ENCODE measurements at places on chromosomes 5 and 9.

DNA sequence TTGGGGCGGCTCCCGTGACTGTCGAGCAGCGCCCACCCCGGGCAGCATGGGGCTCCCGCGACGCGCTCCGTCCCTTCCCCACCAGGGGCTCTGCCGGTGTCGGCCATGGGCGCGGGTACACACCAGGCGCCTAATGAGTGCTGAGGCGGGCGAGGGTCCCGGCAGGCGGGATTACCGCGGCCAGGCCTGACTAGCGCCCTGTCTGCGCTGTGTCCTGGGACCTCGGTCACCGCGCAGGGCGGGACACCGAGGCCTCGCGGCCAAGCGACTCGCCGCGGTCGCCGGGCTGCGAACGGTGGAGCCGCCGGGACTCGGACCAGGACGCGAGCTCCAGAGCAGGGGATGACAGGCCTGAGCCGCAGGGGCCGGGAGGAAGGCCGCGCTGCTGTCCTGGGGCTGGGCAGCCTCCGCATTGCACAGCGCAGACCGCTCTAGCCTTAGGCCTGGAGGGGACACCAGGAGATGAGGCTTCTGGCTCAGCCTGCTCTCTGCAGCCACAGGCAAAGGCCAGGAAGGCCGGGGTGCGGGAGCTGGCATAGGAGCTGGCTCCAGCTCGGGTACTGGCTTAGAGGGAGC is 14.1 kb downstream of the LCN10 start:
- no peak for DNase-seq

- no peak for DNase-seq
These were observed 21.8 kb downstream of the FYB1 start for GRCh38 chr5:39197556-39197955.

DNA sequence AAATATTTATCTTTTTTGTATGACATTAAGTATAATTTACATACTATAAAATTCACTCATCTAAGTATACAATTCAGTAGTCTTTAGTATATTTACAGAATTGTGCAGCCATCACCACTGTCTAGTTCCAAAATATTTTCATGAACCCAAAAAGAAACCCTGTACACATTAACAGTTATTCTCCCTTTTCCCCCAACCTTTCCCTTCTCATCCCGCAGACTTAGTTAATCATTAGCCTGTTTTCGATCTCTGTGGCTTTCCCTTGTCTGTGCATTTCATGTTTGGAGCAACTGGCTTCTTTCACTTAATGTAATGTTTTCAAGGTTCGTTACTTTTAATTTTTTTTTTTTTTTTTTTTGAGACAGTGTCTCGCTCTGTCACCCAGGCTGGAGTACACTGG is 37.5 kb downstream of the MTREX start:
- DNase-seq: no peak

DNA sequence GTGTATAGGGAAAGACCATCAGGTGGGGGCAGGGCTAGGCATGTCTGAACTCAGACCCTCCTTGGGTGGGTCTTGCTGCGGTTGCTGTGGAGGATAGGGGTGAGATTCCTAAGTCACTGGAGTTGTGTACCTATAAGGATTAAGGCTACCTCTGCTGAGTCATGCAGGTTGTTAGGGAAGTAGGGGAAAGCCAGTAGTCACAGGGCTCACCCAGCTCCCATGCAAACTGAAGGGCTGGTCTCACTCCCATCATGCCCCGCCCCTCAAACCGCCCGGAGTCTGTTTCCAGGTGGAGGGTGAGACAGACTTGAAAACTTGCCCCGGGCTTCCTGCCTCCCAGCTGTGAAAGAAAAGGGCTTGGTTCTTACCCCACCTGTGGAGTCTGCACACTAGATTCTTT is 161.8 kb downstream of the CAVIN4 start:
- DNase-seq: no peak

DNA sequence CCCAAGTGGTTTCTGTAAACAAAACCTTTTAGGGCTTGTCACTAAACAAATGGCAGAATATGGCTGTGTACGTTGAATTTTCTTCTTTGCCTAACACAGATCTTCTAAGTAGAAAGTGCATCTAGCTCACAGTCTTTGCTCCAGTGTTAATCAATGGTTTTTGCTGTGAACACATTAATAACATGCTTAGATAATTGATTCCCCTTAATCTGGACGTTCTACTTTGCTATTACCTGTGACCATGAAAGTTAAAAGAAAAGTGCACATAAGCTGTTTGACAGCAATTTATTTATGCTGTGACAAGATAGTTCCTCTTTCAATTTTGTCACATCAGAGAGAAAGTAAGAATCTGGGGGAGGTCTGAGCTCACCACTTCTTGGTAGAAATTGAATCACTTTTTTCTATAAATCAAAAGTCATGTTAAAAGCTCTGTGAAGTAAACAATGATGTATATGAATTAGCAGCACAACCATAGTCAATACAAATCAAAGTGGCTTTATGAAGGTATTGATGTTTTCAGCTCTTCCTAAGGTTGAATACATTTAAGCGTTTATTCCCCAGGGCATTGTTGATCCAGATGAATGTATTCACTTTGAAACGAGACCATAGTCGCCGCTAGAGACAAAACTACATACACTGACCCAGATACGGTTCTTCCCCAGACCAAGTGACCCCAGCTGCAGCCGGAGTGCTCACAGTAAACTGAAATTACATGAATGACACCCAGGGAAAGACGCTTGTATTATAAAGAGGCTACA is 174.6 kb upstream of the ZNF608 start:
- no peak for DNase-seq

- no peak for DNase-seq
These were observed 20.0 kb downstream of the APC start for GRCh38 chr5:112757468-112758208.
